Activated naive CD8-positive, alpha-beta T cell treated with anti-CD3 and anti-CD28 coated beads for 36 hours (primary cell): ENCODE measurements at places on chromosomes 3 and 15.

DNA sequence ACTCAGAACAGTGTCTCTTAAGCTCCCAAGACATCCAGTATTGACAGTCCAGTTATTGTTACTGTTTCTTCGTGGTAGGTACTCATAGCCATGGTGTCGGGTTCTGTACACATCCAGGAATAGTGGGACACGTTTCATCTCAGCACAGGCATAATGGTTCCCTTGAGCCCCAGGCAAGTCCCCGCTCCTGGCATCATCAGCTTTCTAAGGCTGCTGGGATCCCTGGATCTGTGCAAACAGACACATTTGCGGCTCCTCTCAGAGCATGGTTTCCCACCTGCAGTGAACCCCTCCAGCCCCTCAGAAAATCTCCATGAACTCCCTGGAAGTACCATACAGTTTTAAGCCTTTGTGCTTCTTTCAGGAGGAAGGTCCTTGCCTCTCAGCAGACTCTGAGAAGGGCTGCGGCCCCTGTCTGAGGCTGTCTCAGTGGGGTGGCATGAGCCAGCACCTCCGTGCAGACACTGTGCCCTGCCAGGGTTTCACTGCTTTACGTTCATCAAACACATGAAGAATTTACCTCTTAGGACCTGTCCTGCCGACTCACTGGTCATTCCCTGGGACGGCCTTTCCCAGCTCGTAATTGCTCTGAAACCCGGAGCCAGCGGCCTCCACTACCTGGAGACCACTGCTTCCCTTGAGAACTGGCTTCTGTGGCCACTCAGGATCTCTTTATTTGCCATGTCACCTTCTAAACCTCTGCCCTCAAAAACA lies 124.9 kb downstream of the LRRK1 start:
- DNase-seq: no peak

- DNase-seq: no peak
Observed at GRCh38 chr3:147640781-147641180, 231.6 kb downstream of the ZIC1 start.

DNA sequence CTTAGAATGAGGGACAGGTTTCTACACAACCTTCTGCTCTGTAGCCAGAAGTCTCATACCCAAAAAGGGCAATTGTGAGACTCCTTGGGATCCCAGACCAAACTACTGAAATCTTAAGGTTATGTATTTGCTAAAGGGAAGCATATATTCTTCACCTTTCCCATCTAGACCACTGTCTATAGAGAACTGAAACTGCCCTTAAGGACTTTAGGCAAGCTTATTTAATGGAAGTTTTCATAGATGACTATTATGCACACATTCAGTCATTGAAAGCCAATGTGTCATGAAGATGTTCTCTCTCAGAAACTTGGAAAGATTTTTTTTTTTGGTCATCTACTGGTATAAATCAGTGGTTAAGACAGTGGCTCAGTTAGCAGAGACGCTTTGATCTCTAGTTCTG lies 365.3 kb downstream of the MCTP2 start:
- DNase-seq: no peak

- DNase-seq: no peak
Observed at GRCh38 chr3:5162102-5162501, 25.4 kb upstream of the EDEM1 start.

DNA sequence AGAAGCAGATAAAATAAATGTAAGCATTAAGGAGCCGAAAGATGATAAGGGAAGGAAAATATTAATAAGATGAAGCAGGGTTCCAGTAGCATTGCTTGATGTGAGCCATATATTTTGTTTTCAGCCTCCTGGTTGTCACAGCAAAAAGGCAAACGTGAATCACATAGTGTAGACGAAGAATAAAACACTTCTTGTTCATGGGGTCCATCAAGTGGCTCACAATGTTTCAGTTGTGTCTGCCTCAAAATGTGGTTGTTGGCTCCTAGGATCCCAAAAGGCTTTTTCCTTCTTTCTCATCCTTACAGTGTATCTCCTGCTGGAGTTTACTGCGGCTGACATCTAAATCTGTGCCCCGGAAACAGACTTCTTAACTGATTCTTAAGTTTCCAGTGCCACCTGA lies 195.1 kb downstream of the GHSR start:
- no peak for DNase-seq

DNA sequence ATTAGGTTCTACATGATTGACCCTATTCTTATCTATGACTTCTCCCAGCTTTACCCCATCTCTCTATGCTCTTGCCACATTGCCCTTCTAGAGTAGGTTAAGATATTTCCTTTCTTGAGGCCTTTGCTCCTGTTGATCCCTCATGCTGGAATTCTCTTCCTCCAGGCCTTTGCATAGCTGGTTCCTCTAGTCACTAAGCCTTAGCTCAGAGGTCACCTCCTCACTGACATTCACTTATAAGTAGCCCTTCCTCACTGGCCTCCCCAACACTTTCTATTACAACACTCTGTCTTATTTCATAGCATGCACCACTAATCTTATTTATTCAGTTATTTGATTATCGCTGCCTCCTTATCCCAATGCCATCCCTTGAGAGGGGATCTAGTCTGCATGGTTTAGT lies 228.4 kb upstream of the COL8A1 start:
- no peak for DNase-seq

- no peak for DNase-seq
Observed at GRCh38 chr3:71430941-71431552, 152.5 kb downstream of the FOXP1 start.

GRCh38 chr3:58026598-58026997 lies 18.4 kb downstream of the FLNB start:
- DNase-seq: no peak

GRCh38 chr3:58588030-58588614 lies 10.9 kb upstream of the FAM107A start:
- DNase-seq: no peak

GRCh38 chr15:90829942-90830440 lies 38.4 kb upstream of the FURIN start:
- DNase-seq: peak; percentile 74

- DNase-seq: no peak
Observed at GRCh38 chr15:27095886-27096624, 125.1 kb downstream of the GABRG3 start.

GRCh38 chr15:74019734-74020133 lies 25.2 kb downstream of the PML start:
- no peak for DNase-seq

DNA sequence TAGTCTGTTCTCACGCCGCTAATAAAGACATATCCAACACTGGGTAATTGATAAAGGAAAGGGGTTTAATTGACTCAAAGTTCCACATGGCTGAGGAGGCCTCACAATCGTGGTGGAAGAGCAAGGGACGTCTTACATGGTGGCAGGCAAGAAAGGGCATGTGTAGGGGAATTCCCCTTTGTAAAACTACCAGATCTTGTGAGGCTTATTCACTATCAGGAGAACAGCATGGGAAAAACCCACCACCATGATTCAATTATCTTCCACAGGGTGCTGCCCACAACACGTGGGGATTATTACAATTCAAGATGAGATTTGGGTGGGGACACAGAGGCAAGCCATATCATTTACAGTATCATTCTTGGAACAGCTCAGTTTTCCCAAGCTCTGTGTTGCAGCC lies 268.0 kb downstream of the SUCLG2 start:
- peak; percentile 2 for DNase-seq

DNA sequence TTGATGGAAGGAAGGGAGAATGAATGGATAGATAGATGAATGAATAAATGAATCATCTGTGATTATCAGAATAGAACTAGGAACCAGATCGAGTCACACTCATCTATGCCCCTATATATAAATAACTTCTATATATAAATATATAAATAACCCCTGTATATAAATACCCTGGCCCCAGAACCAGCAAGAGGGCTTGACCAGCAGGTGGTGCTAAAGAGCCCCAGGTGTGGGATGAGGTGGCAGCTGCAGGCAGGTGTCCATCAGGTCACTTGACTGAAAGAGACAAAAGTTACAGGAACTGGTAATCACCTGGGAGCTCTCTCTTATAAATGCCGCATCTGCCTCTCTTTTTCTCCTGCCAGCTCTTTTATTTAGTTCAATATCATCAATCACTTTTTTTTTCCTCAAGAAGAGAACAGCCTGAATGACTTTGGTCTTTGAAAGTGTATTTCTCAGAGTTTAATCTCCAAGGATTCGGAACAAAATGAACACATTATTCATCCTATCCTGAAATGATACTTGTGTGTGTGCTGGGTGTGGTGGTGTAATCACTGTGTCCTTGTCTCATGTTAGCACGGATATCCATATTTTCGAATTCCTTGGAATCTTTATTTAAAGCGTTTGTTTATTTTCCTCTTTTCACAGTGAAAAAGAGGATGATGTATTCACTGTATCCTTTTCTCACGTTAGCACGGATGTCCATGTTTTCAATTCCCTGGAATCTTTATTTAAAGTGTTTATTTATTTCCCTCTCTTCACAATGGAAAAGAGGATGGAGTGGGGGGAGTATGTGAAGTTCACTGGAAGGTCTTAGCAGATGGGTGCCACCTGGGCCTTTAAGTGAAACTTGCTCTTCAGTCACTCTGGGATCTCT lies 35.4 kb upstream of the ATG7 start:
- DNase-seq: peak; percentile 75

DNA sequence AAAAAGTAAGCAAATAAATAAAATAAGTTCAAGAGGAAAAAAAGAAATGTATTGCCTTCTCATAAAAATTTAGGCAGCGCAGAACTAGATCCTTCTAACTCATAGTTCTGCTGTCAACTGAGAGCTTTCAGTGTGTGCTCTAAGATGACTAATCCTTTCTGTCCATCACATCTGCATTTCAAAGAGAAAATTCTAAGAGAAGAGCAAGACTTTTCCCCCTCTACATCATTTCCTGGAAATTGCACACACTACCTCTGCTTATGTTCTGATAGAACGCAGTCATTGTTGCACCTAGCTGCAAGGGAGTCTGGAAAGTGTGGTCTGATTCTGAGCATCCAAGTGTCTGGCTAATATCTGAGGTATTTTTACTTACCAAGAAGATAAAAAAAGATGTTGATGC lies 39.6 kb upstream of the SLCO3A1 start:
- DNase-seq: peak; percentile 5

DNA sequence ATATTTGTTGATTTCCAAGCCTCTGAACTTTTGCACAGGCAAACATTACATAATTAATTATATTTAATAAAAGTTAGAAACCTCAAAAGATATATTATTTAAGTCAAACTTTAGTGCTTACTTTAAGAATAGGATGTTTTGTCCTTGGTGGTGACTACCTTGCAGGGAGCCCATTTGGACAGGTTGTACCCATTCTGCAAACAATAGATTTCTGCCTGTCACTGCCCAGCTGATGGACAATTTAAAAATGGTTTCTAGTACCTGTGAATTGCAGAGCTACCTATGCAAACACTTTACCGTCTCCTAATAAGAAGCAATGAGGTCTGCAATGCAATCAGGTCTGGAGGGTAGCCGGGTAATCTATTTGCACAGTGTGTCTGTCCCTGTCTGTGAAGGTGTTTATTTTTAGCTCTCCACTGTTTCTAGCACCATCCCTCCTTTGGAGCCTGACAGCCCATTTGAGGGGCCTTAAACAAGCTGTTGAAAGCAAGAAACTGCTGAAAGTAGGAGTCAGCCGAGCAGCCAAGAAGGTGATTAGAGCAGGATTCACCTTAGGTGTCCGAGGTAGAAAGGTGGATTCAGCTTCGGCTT lies 556.2 kb upstream of the CFAP20DC start:
- DNase-seq: no peak

- DNase-seq: no peak
Observed at GRCh38 chr15:71400294-71400693, 285.0 kb downstream of the THSD4 start.

- no peak for DNase-seq
Observed at GRCh38 chr3:118981494-118982134, 53.0 kb downstream of the IGSF11 start.

DNA sequence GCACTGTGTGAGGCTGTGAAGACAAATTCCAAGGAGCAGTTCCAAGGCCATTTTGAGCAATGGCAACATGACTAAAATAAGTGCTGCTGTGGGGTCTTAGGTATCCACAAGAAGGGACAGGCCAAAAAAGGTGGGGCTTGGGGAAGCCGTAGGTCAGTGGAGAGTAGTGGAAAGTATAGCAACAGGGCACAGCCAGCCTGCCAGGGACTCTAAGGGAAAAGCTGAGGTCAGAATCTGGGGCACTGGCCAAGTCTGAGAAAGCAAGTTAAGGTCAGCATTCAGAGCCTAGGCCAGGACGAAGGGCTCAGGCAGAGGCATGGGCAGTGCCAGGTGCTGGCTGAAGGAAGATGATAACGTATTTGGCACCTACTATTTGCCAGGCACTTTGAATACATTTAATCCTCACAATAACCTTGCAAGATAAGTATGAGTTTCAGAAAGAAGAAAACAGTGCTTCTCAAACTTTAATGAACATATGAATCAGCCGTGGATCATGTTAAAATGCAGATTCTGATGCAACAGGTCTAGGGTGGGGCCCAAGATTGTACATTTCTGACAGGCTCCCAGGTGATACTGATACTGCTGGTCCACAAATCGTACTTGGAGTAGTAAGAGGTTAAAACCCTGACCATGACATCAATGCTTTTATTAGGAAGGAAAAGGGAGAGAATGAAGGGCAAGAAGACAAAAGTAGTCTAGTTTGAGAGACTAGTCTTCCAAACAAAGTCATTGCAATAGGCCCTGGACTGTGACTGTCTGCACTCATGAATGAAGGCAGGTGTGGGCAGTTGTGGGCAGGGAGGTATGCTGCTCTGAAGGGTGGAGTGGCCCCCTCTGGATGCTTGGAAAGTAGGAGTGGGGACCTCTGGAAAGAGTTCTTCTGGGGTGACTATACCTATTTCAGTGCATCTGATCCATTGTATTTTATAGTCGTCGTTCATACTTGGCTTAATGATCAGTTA lies 106.3 kb upstream of the ANKRD28 start:
- DNase-seq: no peak

GRCh38 chr3:174907628-174908407 lies 48.7 kb downstream of the NAALADL2 start:
- DNase-seq: no peak

- DNase-seq: no peak
Observed at GRCh38 chr3:139836698-139837464, 98.1 kb upstream of the CLSTN2 start.

DNA sequence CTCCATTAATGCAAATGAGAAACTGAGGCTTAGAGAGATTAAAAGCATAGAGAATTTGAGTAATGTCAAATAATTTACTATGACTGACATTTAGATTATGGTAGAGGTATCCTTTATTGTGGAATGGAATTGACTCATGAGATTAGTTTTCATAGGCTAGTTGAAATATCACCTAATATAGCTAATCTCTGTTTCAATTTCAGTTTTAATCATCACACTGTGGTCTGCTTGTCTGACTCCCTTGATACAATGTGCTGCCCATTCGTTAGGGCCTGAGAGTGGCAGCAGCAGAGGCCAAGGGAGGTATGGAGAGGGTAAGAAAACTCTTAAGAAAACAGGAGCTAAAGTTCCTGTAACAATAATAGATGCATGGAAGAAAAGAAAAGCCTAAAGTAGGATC lies 13.2 kb upstream of the ZBTB20 start:
- DNase-seq: no peak

GRCh38 chr3:146640955-146641867 lies 36.1 kb upstream of the PLSCR5 start:
- DNase-seq: peak; percentile 1

GRCh38 chr3:188720636-188721035 lies 451.1 kb upstream of the TPRG1 start:
- no peak for DNase-seq

- no peak for DNase-seq
Observed at GRCh38 chr15:69443032-69443611, 9.5 kb upstream of the RPLP1 start.
